ENCODE measurements at places on chromosomes 2 and 18.
A peak's percentile ranks its signal among the peaks of the same experiment; 100 is the strongest.

- DNase-seq = peak; percentile 19
Measured at GRCh38 chr2:69914950-69915945, at the start of gene MXD1. Gene MXD1, plus strand, starts transcription at chr2:69915109. Its CDS starts 222 bp downstream, at chr2:69915331.

- DNase-seq = no peak
Measured at GRCh38 chr18:79479761-79480161, 84.0 kb downstream of the NFATC1 start.

DNA sequence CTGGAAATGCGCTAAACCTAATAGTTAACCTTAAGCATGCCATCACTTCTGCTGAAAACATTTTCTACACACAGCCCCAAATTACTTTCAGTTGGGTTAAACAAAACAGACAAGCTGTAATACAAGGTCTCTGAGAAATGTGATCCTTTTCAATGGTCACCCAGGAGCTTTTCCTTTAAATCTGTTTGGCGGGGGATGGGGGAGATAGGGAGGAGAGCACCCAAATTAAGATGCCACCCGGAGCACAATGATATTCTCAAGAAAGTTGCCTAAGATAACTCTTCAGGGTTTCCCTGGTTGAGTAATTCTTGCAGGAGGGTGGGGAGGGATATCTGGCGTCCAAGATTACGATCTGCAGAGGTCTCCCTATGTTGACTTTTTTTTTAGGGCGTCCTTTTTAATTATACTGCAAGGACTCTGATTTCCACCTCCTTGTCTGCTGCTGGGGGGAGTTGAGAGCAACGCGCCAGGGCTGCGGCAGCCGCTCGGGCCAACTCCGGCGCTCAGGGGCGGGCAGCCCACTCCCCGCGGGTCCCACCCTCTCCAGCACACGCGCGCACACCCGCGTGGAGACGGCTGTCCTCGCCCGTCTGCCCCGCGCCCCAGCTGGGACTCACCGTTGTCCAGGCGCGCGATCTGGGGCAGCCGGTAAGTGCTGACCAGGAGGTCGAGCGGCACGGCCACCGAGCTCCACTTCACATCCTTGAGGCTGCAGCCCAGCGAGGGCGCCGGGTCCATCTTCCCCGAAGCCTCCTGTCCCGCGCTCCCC lies 807 bp downstream of the GAREM1 start:
- DNase-seq = no peak

GRCh38 chr2:171146633-171147032 lies 14.1 kb downstream of the TLK1 start:
- no peak for DNase-seq

DNA sequence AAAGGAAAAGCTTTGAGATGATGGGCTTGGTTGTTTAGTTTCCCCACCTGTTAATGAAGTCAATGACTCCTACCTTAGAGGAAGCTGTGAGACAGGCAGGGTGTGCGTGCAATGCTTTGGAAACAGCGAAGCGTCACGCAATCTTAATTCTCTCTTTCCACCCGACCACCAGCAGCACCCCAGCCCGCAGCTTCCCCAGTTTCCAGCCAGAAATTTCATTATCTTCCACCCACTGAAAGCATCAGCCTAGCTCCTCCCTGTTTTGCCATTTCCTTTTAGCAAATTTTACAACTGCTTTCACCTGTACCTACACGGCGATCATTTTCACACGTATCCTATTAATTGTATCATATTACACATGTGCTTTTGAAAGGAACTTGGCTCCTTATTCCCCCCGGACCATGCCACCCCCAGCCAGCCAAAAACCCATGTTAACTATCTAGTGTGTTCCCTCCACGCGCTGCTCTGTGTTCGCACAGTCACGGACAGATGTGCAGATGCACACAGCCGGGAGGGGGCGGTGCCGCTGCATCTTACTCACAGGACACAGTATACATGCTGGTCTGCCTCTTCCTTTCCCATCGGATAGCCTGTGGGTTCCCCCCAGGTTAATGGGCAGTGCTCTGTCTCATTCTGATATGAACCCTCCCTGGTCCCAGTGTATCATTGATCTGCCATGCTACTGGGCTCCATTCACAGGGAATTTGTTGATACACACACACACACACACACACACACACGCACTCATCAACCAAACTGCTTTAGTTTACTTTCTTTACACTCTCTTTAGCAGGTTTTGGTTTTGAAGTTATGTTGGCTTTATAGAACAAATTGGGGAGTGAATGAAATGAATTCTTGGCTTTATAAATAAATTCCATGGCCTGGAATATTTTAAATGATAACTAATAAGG lies 22.4 kb downstream of the CYP27C1 start:
- DNase-seq = peak; percentile 17

- no peak for DNase-seq
Measured at GRCh38 chr18:12692206-12692605, 10.3 kb downstream of the CEP76 start.

GRCh38 chr2:186437719-186438118 lies 48.3 kb upstream of the ZC3H15 start:
- no peak for DNase-seq

- DNase-seq = no peak
Measured at GRCh38 chr2:44537264-44537663, 175.5 kb downstream of the CAMKMT start.

- peak; percentile 42 for DNase-seq
Measured at GRCh38 chr2:96264656-96265348, 995 bp downstream of the TMEM127 start.

Data from hematopoietic multipotent progenitor cell treated with erythropoietin and hydrocortisone succinate and interleukin-3 and kit ligand, for 15 days (in vitro differentiated cells).